ENCODE measurements at places on chromosomes 7 and 10.

DNA sequence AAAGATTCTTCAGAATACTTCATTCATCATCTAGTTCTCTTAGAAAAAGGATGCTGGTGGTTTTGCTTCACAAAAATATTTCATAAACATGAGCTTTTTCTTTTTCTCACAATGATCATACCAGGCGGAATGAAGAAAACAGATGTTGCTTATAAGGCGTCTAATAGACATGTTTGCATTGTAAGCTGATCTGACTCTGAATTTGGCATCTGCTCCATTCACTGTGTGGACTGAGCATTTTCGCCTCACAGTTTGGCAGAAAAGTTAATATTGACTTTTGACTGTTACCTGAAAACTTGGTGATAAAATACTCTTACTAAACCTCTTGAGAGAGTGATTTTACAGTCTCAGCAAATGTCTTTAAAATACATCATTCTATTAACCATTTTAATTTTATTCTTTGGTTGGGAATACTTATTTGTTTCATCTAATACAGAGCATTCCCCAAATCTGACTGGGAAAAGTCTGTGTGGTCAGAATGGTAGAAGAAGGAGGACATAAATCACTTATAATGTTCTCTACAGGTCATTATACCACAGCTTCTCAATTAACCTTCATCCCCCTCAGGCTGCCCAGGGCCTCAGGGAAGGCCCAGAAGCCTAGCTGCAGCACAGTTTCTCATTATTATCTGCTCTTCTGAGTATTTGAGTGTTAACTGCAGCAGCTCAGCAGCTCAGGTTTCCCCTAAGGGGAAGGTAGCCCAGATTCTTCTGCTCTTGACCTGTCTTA is 121.6 kb upstream of the KAT6B start:
- DNase-seq: no peak

GRCh38 chr7:50270531-50271018 is 33.9 kb upstream of the IKZF1 start:
- DNase-seq: no peak

DNA sequence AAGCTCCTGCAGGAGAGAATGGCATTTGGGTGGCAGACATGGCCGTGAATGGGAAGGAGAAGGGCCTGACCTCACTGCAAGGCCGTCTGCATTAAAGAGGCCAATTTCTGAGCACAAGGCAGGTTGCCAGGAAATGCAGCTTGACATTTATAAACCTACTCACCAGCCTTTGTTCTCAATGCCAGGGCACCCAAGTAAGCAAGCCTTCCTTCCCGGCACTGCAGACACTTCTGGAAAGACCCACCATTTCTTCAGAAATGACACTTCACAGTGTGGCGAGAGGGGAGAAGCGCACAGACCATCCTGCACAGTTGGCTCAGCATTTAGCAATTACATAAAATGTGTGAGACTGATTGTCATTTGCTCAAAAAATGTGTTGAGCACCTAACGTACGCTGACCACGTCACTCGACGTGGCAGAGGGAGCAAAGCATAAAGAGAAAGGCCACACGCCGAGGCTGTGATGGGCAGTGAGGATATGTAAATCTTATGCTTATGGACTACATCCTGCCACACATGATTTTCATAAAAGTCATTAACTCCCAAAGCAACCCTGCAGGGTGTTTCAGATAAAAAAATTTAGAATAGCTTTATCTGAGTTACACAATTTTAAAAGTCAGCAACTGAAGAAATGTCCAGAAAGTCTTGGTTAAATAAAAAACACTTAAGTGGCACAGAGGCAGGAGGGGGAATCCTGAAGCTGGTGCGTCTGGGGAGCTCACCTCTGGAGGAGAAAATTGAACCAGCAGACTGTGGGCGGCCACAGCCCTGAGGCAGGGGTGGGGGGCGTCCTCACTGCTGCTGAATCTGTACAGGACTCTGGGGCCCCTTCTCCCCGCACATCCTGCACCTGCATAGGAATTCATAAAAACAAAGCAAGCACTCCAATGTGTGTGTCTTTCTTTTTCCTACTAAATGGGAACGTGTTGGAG is 543.8 kb downstream of the PTPRN2 start:
- no peak for DNase-seq

DNA sequence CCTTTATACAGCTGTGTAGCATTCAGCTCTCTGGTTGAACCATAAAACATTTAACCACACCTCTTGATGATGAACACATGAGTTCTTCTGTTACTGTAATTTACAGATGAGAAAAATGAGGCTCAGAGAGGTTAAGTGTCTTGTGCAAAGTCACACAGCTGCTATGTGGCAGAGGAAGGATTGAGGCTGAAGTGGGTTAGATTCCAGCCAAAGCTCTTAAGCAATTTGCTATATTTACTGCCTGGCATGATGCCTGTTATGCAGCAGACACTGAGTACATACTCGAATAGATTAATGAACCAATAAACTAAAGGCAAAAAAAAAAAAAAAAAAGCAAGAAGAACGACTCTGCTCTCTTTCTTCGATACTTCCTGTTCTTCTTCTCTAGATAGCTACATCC is 35.7 kb downstream of the GFRA1 start:
- no peak for DNase-seq

DNA sequence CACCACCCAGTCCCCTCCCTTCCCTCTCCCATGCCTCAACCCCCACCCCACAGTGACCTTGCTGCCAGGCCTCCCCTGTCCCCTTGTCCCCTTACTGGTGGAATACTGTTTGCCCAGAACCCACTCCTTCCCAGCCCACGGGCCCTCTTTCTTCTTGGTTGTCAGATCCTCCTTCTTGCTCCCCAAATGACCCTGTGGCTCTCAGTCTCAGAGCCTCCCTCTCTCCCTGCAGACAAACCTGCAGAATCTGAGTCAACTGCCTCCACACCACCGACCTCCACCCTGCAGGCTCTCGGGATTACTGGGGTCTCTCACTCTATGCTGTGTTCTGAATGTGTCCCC is 47.5 kb downstream of the HSPA12A start:
- no peak for DNase-seq

DNA sequence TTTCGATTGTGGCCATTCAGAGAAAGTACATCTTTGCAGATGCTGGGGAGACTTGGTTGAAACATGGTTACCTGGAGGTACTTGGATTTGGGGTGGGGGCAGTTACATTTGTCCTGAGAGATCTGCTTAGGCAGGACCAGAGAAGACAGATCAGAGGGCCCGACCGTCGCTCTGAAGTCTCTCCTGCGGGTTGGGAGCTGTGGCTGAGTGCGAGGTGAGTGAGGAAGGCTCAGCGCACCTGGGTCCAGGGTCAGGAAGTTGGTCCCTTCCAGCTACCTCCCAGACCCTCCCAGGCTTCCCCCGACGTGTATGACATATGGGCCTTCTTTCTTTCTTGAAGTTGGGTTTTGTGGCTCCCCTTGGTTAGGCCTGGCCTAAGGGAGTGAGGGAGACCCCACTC is 56.3 kb downstream of the LHPP start:
- no peak for DNase-seq

- no peak for DNase-seq
These were observed 142.8 kb downstream of the LSM5 start for GRCh38 chr7:32347244-32347828.

- no peak for DNase-seq
These were observed 609.4 kb upstream of the C7orf33 start for GRCh38 chr7:147980826-147981813.

GRCh38 chr7:90540406-90540805 is 55.7 kb upstream of the CDK14 start:
- DNase-seq: no peak

DNA sequence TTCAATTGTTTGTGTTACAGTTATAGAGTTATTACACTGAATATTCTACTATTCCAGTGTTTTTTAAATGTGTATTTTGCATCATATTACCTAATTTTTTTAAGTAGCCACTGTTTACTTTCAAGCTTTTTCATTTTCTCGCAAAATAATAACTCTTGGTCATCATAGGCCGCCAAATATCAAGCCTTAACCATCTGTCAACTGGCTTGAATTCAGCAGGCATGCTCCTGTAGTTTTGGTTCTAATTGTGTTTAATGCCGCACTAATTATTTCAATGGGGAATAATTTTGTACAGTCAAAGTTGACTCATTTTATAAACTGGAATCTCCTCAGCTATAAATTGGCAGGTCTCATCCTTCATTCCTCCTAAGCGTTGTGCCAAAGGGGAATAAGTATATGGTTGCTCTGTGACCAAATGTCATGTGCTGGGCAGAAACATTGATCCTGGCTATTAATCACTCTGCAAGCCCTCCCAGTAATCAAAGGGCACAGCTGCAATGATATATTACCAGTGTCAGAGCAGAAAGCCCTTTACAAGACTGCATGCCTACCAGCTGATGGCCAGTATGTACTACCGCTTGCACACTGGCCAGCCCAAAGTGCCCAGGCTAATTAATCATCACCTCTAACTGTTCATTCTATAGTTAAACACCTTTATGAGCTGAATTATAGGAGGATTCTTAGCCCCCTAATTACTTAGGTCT is 74.8 kb downstream of the SKAP2 start:
- DNase-seq: no peak

- no peak for DNase-seq
These were observed 19.2 kb downstream of the GNA12 start for GRCh38 chr7:2824678-2825461.

DNA sequence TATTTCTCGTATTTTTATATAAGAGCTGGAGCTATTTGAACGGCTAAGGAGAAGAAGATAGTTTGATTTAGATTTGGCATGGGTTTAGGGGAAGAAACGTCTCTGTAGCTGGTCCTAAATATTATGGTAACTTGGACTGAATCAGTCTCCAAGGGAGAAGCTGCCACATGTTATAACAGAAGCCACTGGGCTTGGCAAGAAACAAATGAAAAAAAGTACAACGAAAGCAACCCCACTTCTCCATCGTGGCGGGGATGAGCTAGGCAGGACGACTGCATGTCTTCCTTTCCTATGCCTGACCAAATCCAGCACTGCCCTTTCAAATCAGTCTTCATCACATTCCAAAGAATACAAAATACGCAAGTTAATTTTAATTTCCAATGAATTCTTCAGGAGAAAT is 196.7 kb upstream of the KLF14 start:
- DNase-seq: no peak

GRCh38 chr10:131350245-131350644 is 38.7 kb upstream of the TCERG1L start:
- DNase-seq: no peak

GRCh38 chr10:95414844-95415485 is 124.2 kb upstream of the PDLIM1 start:
- DNase-seq: no peak

DNA sequence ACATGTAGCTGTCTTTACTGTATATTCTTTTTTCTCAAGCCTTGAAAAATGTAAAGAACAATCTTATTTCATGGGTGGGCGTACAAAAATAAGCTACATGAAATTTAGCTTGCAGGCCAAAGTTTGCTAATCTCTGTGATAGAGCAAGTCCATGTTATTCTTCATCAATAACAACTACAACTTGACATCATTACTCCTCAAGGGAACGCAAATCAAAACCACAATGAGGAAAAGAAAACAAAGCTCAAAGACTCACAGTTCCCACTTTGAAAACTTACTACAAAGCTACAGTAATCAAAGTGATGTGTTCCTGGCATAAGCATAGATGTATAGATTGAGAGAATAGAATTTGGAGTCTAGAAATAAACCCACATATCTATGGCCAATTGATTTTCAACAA is 62.5 kb downstream of the GNA12 start:
- no peak for DNase-seq

- no peak for DNase-seq
These were observed 44.1 kb downstream of the FBXW4 start for GRCh38 chr10:101650863-101651262.

- DNase-seq: no peak
These were observed 138.1 kb upstream of the CHST15 start for GRCh38 chr10:124231168-124232155.

DNA sequence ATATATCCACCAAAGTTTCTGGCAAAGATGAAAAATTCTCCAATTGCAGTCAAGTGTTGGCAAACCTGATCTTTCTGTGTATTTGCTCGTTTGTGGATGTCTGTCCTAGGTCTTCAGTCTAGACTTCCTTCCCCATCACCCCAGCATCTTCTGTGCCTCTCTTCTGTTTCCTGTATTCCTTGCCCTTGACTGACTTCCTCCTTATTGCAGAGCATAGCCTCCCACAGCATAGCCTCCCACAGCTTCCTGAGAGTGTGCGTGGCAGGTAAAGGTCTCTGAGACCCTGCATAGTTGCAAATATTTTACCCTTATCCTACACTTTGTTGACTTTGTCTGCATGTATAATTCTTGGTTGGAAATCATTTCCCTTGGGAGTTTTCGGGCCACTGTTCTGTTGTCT is 18.4 kb downstream of the SLC18A2 start:
- no peak for DNase-seq

DNA sequence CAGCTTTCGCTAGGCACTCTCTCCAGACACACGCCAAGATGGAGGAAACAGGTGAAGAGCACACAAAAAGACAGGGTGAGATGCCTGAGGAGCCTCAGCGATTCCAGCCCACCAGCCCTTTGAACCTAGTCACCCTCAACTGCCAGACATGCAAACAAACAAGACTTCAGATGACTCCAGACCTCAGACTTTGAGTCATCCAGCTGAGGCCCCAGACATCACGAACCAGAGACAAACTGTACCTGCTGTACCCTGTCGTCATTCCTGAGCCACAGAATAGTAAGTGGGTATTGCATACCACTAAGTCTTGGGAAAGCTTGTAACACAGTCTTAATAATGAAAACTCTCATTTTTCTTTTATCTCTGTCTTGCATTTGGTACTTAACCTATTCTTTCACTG is 126.6 kb upstream of the LSM8 start:
- DNase-seq: no peak

- DNase-seq: no peak
These were observed 157.2 kb downstream of the CHRM2 start for GRCh38 chr7:137025469-137026175.

- no peak for DNase-seq
These were observed 76.9 kb upstream of the LANCL2 start for GRCh38 chr7:55288070-55288824.

- no peak for DNase-seq
These were observed 106.0 kb downstream of the ABLIM1 start for GRCh38 chr10:114552050-114552449.

- DNase-seq: no peak
These were observed 38.0 kb downstream of the INPP5A start for GRCh38 chr10:132575320-132576201.

DNA sequence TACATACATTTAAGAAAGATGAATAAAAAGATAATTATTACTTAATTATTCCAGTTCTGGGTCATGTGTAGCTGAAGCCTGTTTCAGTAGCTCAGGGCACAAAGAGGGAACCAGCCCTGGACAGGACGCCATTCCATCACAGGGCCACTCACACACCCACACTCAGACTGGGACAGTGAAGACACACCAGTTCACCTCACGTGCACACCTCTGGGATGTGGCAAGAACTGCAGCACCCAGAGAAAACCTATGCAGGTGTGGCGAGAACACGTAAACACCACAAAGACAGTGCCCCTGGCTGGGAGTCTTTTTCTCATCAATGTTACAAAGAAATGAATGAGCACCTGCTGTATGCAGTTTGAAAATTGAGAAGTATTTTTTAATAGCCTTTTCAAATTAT is 1.6 kb upstream of the IDI1 start:
- DNase-seq: no peak
